ENCODE measurements at places on chromosomes 2 and 18.

- H3K4me3 ChIP-seq, result no peak overlapping the region
- H3K27ac ChIP-seq, result no peak overlapping the region
- no peaks in the 10 kb centered on the region for H3K36me3 ChIP-seq
- no peak for DNase-seq
- H3K27me3 ChIP-seq, result no peaks in the 10 kb centered on the region
These were observed 379.0 kb upstream of the RND3 start for GRCh38 chr2:150866431-150866830.

GRCh38 chr2:19362755-19363473, 4.5 kb upstream of the OSR1 start:
- peaks cover 58% of the 10 kb centered on the region for H3K27me3 ChIP-seq
- peak overlapping the region; percentile 13 for H3K27ac ChIP-seq
- no peaks in the 10 kb centered on the region for H3K36me3 ChIP-seq
- peak; percentile 91 for DNase-seq

DNA sequence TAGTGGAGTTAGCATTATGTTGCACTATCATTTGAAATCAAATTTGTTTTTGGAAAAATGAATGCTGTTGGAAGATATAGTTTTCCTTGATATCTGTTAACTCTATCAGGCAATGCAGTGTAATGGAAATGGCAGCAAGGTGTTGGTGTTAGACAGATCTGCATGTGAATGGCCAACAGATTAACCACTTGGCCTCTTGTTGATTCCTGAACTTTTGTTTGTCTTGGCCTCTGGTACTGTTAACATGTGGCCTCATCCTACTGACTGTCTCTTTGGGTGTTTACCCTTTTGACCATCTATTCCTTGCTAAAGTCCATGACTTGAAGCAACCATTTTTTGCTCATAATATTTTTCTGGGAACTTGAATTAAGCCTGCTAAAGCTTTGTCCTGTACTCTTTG, 110.2 kb upstream of the CDH2 start:
- no peak overlapping the region for H3K4me3 ChIP-seq
- H3K27me3 ChIP-seq, result no peaks in the 10 kb centered on the region
- H3K36me3 ChIP-seq, result no peaks in the 10 kb centered on the region

GRCh38 chr2:60361498-60361897, 192.0 kb downstream of the BCL11A start:
- no peak overlapping the region for H3K27ac ChIP-seq
- no peak overlapping the region for H3K4me3 ChIP-seq
- peaks cover under 1% of the 10 kb centered on the region for H3K4me1 ChIP-seq
- no peaks in the 10 kb centered on the region for H3K36me3 ChIP-seq
- DNase-seq, result no peak

DNA sequence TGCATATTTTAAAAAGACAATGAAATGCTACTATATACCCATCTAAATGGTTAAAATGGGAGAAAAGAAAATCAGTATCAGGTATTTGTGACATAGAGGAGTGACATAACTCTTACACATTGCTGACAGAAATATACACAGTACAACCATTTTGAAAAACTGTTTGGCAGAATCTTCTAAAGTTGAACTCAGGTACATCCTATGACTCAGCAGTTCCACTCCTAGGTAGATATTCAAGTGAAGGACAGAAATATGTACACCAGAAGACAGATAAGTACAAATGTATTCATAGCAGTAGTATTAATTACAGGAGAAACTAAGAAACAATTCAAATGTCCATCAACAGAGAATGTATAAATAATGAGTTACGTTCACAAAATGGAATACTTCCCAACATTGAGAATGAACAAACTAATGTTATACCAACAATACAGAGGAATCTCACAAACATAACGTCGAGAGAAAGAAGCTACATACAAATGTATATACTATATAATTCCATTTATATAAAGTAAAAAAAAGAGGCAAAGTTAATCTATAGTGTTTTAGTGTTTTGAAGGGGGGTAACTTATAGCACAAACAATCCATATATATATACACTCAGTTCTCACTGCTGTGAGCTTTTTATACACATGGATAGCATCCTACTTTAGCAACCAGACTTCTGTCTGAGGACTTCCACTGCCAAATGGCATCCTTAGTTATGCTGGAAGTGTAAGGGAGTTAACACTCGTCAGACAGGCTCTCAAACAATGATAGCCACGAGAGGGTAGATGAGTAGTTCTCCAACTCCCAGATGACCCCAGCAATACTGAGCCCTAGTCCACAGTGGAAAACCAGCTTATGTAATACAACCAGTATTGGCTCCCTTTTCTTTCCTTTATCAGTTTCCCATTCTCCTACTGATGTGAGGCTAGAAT, 172.5 kb downstream of the NBAS start:
- peaks cover 7% of the 10 kb centered on the region for H3K36me3 ChIP-seq
- H3K4me1 ChIP-seq, result no peaks in the 10 kb centered on the region
- H3K4me3 ChIP-seq, result no peak overlapping the region
- no peaks in the 10 kb centered on the region for H3K27me3 ChIP-seq

- no peaks in the 10 kb centered on the region for H3K4me1 ChIP-seq
- DNase-seq, result no peak
- no peak overlapping the region for H3K27ac ChIP-seq
- H3K27me3 ChIP-seq, result no peaks in the 10 kb centered on the region
- no peak overlapping the region for H3K4me3 ChIP-seq
These were observed 275.3 kb downstream of the KCNS3 start for GRCh38 chr2:18153741-18154140.

- DNase-seq, result no peak
- no peaks in the 10 kb centered on the region for H3K27me3 ChIP-seq
- peak overlapping the region; percentile 99 for H3K27ac ChIP-seq
These were observed 705 bp downstream of the YES1 start for GRCh38 chr18:811182-811891.

GRCh38 chr2:58875436-58875835, 634.3 kb upstream of the FANCL start:
- no peak overlapping the region for H3K4me3 ChIP-seq
- H3K36me3 ChIP-seq, result no peaks in the 10 kb centered on the region
- H3K4me1 ChIP-seq, result no peaks in the 10 kb centered on the region
- no peaks in the 10 kb centered on the region for H3K27me3 ChIP-seq

DNA sequence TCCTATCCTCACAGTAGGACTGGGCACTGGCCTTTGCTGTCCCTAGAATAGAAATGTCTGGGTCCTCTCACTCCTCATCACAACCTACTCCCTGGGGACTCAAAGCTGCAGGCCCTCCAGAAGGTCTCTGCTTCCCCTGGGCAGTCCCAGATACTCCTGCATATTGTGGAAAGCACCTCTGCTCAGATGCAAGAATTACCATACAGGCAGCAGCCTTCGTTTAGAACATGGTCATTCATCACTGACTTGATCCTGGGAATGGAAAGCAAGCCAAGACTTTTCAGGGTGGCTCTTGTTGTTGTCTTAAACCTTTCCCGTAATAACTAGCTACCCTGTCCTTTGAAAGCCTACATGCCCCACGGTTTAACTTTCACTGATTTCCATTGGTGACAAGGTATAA, 53.1 kb upstream of the NPAS2 start:
- no peaks in the 10 kb centered on the region for H3K27me3 ChIP-seq
- H3K36me3 ChIP-seq, result no peaks in the 10 kb centered on the region
- DNase-seq, result no peak
- peaks cover 5% of the 10 kb centered on the region for H3K4me1 ChIP-seq

- H3K27me3 ChIP-seq, result no peaks in the 10 kb centered on the region
- H3K27ac ChIP-seq, result no peak overlapping the region
- H3K4me3 ChIP-seq, result no peak overlapping the region
- no peaks in the 10 kb centered on the region for H3K36me3 ChIP-seq
These were observed 134.6 kb downstream of the TMEFF2 start for GRCh38 chr2:192060161-192060560.

DNA sequence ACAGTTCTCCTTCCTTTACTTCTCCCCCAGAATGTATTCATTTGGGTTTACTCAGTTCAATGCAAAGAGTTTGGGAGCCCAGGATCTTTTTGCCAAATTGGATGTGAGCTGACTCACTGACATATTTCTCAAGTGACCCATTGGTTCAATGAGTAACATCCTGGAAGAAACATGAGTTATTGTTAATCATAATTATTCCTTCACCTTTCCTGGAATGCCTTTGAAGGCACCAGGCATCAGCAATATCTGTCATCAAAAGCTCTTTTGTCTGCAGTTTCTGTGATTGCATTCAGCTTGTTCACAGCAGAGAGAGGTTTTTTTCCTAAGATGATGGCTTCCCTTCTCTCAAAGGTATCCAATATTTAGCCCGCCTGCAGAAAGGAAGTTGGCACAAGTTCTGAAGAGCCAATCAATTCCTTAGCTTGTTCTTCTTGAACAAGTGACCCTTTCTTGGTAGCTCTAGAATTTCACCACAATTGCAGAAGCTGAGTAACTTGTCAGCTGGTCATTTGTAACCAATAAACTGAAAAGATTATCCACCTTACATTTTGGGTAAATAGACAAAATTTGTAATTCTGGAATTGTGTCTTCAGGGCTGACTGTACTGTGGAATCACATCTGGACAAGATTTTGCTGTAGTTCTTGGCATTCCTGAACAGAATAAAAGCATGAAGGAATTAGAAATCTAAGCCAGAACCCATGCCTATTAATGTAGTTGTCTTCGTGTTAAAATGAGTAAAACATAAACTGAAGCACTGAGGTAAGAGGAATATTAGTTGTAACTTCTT, 72.2 kb upstream of the TMEM17 start:
- DNase-seq, result no peak
- H3K27me3 ChIP-seq, result no peaks in the 10 kb centered on the region
- no peak overlapping the region for H3K4me3 ChIP-seq
- peaks cover 15% of the 10 kb centered on the region for H3K4me1 ChIP-seq
- peak overlapping the region; percentile 70 for H3K27ac ChIP-seq
- H3K36me3 ChIP-seq, result no peaks in the 10 kb centered on the region

DNA sequence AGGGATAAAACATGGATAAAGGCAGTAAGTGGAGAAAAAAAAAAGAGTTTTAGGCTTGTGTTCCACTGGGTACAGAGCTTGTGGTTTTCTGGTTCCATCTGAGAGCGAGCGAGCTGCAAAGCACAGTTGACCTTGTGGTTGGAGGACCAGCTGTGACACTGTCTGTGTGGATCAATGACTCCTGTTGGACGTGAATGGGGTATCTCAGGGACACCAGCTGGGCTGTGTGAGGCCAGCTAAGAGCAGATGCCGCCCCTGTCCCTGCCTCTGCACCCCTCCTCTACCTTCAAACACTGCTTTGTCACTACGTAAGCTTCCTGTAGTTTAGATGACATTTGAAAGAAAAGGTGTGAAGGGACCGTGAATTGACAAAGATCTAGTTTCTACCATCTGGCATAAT, 67.8 kb downstream of the QPCT start:
- H3K4me3 ChIP-seq, result no peak overlapping the region
- no peaks in the 10 kb centered on the region for H3K36me3 ChIP-seq
- no peak for DNase-seq
- no peak overlapping the region for H3K27ac ChIP-seq

GRCh38 chr2:122927197-122927596, 1097.9 kb upstream of the CNTNAP5 start:
- no peak overlapping the region for H3K4me3 ChIP-seq
- no peaks in the 10 kb centered on the region for H3K27me3 ChIP-seq
- no peaks in the 10 kb centered on the region for H3K4me1 ChIP-seq
- DNase-seq, result no peak
- H3K27ac ChIP-seq, result no peak overlapping the region
- no peaks in the 10 kb centered on the region for H3K36me3 ChIP-seq

- no peaks in the 10 kb centered on the region for H3K36me3 ChIP-seq
- no peak overlapping the region for H3K27ac ChIP-seq
- peaks cover 12% of the 10 kb centered on the region for H3K4me1 ChIP-seq
These were observed 473 bp downstream of the HJURP start for GRCh38 chr2:233853883-233854240.

DNA sequence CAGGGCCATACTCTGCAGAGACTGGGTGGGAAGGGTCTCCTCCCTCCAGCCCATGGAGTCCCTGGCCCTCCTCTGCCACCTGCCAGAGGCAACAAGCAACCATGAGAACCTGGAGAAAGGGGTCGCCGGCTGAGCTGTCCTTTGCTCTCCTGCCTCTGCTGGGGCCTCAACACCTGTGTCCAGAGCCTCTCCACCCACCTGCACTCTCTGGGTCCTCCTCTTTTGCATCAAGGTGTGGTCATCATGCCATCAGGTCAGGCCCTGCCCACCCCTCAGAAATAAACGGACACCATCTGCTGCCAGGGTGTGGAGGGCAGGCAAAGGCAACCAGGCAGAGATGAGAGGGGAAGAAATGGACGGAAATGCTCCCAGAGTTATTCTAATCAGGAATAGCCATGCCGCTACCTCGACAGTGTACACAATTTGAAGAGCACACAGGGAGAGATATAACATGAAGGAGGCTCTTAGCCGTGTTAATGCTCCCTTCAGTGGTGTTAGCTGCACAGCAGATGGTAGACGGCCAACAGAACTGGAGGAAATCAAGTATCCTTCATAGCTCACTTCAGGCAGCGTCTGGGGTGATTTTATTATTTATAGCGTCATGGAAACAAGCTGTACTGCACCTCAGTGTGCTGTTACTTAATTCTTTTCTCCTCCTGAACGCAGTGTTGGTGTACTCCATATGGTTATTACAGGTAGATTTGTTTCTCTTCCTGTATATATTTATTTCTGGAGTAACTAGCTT, 247.9 kb downstream of the TSN start:
- DNase-seq, result peak; percentile 38
- H3K36me3 ChIP-seq, result no peaks in the 10 kb centered on the region
- no peak overlapping the region for H3K4me3 ChIP-seq
- peaks cover 4% of the 10 kb centered on the region for H3K4me1 ChIP-seq

GRCh38 chr2:62320657-62321357, 124.9 kb downstream of the B3GNT2 start:
- H3K36me3 ChIP-seq, result no peaks in the 10 kb centered on the region
- no peaks in the 10 kb centered on the region for H3K27me3 ChIP-seq
- H3K27ac ChIP-seq, result no peak overlapping the region
- no peak overlapping the region for H3K4me3 ChIP-seq

All from suprapubic skin (tissue), 4 donors.